ENCODE measurements at places on chromosomes 12 and 14.

GRCh38 chr12:19075711-19076340 lies 53.7 kb upstream of the PLEKHA5 start:
- no peak for DNase-seq

GRCh38 chr12:104109446-104110271 lies 28.4 kb downstream of the NFYB start:
- DNase-seq = no peak

DNA sequence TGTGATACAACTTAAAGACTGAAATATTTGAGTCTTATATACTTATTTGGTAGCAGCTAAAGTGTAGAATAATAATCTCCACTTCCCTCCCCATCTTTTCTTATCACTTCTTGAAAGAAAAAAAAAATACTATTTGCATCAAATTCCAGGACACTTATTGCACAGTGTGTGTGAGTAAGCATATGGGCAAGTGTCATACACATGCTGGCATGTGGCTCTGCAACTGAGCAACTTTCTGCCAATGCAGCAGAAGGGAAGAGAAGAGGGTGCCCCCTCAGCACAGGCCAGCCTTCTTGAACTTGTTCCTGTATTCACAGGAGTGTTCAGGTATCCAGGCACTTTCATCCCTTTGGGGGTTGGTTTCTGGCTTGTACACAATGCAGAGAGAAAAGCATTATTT lies 145.8 kb downstream of the CPNE8 start:
- no peak for DNase-seq

DNA sequence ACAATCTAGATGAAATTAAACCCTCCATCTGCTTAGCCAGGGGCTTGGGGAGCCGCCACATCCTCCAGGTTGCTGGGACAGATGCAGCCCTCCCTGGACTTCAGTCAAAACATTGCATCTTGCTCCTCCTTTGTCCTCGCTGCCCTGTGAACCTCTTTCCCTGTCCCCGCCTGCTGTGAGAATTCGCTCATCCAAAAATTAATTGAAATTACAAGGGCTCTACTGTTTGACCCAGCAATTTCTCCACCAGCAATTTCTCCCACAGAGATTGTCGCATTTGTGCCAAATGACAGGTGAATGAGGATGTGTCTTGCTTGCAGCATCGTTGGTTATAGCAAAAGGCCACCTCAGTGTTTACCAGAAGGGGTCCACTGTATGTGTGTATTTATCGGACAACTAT lies 5.0 kb upstream of the POP5 start:
- no peak for DNase-seq

- DNase-seq = no peak
Observed at GRCh38 chr14:72692696-72693095, 201.2 kb downstream of the DPF3 start.

DNA sequence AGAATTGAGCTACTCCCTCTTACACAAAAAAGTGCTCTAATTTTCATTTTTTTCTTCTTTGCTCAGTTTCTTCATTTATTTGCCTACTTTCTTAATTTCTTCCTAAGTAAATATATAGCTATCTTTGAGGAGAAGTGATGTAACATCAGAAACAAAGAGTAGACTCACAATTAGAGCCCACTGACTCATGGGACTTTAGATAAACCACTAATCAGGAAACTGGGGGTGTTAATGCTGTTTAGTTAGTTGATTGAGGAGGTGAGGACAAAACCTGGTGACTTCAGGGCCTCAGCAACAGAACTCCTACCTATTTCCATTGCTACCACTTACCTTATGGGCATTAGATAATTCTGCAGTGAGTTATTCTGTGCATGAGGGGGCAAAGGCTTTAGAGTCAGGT lies 151.7 kb downstream of the MON2 start:
- no peak for DNase-seq

- DNase-seq = no peak
Observed at GRCh38 chr14:84929086-84929485, 600.9 kb upstream of the FLRT2 start.

DNA sequence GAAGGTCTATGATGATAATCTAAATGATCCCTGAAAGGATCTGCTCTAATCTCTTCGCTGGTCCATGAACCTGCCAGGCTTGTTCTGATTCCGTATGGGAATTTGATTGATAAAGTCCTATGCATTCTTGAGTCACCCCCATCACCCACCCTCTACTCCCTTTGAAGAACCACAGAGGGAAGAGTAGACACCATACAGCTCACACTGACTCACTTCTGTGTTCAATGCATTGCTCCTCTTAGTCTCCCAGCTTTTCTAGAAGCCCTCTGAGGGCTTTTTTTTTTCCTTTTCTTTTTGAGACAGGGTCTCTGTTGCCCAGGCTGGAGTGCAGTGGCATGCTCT lies 18.5 kb upstream of the GPRC5A start:
- DNase-seq = no peak

DNA sequence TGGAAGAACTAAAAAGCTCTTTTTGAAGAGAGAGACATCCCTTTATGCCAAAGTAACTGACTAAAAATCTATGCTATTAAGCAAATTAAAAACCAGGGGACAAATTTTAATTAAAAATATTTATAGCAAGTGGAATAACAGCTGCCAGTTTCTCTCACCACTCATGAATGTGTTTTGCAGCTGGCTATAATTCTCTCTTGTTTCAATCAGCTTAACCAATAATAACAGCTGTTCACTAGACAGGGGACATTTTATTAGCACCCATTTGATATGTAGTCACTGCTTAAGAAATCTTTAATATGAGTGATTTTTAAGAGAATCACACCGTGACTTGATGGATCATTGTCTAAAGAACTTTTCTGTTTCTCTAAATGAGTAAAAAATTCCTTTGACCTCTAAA lies 34.2 kb upstream of the KRR1 start:
- no peak for DNase-seq

- no peak for DNase-seq
Observed at GRCh38 chr14:56351861-56352260, 227.7 kb upstream of the TMEM260 start.

GRCh38 chr12:130220706-130221100 lies 58.4 kb downstream of the FZD10 start:
- no peak for DNase-seq

- DNase-seq = no peak
Observed at GRCh38 chr14:56147986-56148901, 30.0 kb downstream of the PELI2 start.

DNA sequence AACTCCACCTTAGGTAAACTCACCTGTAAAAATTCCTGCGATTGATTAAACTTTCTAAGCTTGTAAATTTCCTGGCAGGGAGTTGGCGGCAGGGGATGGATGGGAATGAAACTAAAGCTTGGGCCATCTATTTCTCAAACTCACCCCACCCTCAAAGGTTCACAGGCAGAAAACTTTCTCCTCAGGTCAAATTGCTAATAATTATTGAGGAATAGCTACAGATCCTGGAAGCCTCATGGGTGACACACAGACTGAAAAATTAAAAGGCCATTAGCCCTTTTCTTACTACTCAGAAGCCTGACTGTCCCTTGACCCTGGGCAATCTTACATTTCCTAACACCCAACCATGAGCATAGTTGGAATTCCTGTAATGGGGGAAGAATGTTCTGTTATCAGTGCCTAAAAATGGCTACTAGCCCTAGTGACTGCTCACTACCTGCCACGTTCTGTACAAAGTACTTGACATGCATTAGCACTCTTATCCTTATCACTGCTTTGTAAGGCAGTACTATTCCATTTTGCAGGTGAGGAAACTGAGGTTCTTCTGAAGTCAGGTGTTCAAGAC lies 12.4 kb upstream of the SYNDIG1L start:
- no peak for DNase-seq

DNA sequence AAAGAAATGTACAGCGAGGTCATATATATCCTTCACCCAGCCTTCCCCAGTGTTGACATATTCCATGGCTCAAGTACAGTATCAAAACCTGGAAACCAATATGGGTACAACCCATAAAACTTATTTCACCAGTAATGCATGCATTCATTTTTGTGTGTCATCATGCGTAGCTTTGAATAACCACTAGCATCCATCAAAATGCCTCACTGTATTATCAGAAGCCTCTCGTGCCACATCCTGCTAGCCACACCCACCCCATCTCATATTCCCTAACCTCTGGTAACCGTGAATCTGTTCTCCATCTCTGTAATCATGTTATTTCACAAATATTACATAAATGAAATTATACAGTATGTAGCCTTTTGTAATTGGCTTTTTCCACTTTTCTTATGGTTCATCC lies 314.3 kb downstream of the RAD51B start:
- no peak for DNase-seq

DNA sequence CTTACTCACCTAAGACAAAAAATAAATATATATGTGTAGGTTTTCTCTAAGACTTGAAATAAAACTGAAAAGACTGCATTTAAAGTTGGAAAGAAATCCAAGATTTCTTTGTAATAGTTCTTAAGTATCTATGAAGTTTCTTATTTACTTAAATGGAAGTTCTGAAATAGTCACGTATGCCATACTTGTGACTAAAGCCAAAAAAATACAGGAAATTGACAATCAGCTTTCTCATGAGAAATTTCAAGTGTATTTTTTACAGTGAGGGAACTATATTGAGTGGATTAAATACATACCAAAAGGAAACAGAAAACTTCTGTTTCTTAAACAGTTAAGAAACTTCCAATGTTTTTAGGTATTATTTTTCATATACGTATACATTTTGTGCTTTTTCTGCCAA lies 188.1 kb downstream of the DPY19L2 start:
- DNase-seq = no peak

GRCh38 chr14:36515896-36516718 lies 3.9 kb downstream of the NKX2-1 start:
- peak; percentile 53 for DNase-seq

DNA sequence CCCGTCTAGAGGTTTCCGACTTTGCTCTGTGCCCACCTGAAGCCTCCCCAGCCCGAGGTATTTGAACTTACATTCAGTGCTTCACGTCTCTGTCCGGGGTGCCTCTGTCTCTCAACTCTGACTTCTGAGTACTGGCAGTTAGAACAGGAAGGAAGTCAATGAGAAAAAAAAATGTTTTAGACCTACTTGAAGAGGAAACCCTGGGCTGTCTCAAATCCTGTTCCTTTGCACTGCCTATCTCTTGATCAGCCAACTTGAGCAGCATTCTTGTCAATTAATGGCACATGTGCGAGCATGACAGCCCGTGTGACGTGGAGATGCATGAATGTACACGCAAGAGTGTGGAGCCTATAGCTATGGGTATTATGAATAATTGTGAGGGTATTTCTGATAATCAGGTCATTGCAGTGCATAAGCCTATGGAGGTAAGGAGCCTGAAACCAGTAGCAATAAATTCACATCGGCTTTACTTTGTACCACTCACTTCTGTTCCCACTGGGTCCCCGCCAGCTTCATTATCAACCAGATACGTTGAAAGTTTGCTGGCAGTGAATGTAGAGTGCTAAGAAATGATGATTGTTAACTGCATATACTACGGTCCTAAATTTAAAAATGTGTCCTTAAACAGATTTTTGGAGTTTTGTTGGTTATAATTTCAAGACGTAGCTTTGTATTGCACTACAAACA lies at the start of gene ARHGDIB:
TSS of gene ARHGDIB (minus strand) at position 136 of the 687 bp plus-strand sequence. CDS start 10,889 bp downstream, outside the sequence.
- DNase-seq = no peak

GRCh38 chr14:94748667-94749347 lies 21.1 kb downstream of the GSC start:
- DNase-seq = peak; percentile 22

Measured in NCI-H1092 (cell line).